Renal cortical epithelial cell (primary cell): ENCODE measurements at places on chromosomes 3 and 15.

GRCh38 chr3:181712226-181712552, 464 bp downstream of the SOX2 start:
- no peak for DNase-seq

GRCh38 chr3:10088256-10088655, 19.8 kb downstream of the FANCD2OS start:
- no peak for DNase-seq

DNA sequence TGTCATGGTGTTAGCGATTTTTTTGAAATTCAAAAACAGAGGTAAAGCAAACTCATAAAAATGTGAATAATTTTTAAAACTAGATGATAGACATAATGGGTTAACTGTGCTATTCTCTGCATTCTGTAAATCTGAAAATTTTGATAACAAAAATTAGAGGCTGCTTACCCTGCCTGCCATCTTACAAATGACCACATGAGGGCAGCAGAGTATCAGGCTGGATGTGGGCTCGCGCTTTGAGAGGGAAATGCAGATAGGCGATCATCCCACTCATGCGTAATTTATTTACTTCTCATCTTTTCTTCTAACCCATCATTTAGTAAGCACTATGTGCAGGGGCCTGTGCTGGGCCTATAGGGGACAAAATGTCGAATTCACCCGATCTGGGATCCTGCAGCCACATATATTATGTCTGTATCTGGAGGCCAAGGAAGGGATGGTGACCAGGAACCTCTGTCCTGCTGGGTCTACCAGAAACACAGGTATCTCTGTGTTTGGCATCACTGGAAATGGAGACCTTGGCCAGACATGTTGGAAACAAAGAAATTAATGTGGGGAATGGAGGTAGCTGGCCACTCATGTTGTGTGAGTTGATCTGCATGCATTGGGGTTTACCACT, 7.8 kb upstream of the RAD18 start:
- peak; percentile 34 for DNase-seq

DNA sequence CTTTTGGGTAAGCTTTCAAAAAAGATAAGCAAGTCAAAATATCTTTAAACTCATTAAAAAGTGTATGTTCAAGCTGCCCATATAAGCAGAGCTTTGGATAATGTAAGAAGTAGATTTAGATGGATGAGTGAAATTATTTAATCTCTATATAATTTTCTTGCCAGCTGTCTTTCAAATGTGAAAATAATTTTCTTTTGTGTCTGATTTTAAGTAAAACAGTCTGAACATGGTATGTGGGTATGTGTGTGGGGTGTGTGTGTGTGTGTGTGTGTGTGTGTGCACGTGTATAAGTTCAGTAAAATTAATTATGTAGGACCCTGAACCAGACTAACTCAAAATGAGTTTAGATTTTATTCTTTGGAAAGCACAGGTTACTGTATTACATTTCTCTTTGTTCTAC, 155.2 kb upstream of the CGNL1 start:
- no peak for DNase-seq

GRCh38 chr15:40081691-40082194, 26.9 kb downstream of the BMF start:
- peak; percentile 85 for DNase-seq

DNA sequence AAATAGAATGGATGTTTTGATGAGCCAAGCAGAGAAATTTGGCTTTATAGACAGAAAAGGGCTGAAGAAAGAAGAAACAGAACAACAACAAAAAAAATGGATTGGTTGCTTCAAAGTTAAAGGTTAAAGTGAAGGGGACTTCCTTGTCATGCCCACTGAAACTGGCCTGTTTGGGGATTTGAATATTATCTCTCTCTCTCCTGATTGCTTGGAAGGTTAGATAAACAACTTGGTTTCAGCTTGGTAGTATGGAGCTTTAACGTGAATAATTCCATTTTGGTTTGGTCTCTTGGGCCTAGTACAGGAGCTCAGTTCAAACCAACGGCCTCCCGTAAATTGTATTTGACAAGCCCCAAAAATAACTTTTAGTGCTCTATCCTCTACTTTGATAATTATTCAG, 70.8 kb upstream of the MBNL1 start:
- DNase-seq: no peak

GRCh38 chr15:101490922-101491733, 1.6 kb upstream of the PCSK6 start:
- peak; percentile 13 for DNase-seq

DNA sequence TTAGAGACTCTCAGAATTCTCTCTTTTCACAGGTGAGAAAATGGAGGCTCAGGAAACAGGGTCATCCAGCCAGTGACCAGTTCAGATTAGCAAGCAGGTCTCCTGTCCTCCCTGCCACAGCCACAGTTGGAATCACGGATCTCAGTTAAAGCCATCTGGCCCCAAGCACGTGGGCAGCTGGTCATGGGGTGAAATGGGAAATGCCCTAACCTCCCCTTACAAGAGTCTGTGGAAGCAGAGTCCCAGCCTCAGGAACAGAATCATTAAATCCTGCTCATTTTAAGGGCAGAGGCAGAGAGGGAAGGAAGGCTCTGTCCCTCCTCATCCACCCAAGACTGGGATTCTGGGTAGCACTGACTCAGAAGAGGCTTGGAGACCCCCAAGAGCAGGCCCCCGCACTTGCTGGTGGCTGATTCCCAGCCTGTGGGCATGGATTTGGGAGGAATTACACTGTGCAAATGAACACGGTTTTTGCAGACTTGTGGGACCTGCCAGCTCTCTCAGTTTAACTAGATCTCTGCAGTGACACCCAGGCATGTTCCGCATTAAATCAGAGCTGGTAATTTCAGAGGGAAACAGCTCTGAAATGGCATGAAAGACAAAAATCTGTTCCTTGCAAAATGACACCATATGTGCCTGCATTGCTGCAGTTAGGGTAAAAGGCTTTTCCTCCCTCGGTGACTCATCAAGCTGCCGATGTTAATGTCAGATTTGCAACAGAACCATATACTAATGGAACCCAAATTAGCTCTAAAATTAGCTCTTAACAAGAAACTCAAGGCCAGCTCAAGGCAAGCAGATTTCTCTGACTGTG, 89.0 kb downstream of the BDH1 start:
- DNase-seq: peak; percentile 57
